ENCODE measurements at places on chromosomes 7 and 10.

DNA sequence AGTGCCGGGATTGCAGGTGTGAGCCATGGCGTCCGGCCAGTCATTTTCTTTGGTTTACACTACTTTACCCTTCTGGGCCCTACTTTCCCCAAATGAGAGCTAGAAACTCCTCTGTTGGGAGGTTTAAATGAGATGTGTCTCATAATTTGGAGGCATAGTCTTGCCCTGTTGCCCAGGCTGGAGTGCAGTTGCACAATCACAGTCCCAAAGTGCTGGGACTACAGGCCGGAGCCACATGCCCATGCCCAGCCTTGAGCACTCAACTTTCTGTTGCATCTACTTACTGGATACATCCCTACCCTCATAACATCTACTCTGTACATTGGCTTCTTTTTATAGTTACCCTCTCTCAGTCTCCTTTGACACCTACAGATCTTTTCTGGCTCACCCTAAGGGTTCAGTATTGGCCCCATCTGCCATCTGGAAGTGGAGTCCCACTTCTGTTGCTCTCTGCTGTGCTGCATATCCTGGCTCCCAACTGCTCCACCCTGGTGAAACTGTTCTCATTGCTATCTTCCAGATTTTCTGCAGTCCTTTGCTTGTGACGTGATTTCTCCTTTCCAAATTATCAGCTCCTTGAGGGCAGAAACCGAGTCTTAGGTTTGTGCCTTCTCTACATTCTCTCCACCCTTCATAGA is 8.4 kb downstream of the EIF4H start:
- DNase-seq, result no peak

DNA sequence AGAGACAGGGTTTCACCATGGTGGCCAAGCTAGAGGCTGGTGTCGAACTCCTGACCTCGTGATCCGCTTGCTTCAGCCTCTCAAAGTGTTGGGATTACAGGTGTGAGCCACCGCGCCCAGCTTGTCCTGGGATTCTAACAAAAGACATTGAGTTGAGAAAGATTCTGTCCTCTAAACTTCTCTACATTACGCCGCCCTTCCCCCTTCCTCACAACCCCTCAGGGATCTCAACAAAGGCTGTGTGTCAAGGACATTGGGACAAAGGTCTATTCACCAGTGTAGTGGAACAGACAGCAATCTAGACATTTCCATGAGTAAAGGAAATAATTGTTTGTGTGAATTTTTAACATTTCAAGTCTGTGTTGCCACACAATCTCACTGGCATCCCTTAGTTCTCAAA is 68.8 kb upstream of the KIF5B start:
- no peak for DNase-seq

- DNase-seq, result no peak
Measured at GRCh38 chr10:127265288-127265687, 68.9 kb upstream of the INSYN2A start.

- no peak for DNase-seq
Measured at GRCh38 chr10:50336140-50336539, 84.8 kb upstream of the ASAH2 start.

DNA sequence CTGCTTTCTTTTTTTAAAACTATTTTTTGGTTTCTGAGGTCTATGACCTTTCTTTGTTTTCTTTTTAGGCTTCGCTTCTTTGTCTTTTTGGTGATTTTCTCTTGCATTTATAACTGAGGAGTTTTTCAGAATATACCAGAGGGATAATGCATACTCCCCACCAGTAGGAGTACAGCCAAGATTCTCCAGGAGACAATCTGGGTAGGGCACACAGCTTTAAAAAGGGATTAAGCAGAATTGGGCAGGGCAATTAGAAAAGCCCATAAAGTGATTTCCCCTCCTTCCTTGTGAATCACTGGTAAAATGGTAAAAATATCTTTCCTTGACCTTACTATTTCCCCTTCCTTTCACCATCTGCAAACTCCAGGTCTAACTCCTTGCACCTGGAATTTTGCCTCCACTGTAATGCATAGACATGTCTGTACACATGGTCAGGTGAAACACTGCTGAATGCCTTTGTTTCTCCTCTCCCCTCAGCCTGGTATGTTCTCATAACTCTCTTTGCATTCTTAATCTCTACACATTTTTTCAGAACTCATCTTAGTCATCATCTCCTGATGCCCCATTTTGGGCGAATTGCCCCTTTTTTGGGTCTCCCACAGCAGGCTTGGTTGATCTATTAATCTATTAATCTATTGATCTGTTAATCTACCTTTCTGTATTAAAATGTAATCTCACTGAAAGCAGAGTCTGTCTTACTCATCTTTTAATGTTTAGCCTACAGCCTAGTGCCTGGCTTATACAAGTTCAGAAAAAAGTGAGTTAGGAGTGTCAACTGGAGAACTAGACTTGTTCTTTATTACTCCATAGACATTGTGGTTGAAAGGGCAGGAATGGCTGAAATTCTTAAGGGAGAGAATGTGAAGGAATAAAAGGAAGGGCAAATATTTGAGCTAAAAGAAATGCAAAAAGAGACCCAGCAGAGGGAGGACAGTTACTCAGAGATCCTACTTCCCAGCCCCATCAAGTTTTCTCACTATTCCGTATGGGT is 64.6 kb downstream of the MDFIC start:
- no peak for DNase-seq

- DNase-seq, result no peak
Measured at GRCh38 chr10:50432211-50433009, 181.1 kb upstream of the ASAH2 start.

DNA sequence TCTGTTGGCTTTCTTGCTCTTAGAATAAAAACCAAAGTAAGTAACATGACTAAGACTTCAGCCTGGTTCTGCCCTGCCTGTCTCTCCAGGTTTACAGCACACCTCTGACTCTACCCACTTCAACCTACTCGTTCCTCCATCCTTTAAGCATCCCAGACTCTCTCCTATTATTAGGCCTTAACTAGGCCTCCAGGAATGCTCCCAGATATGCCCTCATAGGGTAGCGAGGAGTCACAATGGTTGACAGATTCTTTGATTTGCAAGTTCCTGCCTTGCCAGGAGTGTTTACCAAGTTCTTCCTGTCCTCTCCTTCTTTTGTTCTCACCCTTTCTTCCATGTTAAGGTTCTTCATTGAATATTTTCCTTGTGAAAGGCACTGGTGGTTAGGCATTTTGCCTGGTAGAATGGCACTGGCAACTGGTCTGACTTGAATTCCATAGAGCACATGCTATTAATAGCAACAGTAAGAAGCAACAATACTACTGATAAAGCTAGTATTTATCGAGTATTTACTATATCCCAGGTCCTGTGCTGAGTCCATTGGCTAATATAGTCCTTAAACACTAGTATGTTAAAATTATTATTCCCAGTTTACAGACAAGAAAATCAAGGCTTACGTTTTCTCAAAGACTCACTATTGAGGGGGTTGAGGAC is 327.9 kb upstream of the PRKCQ start:
- no peak for DNase-seq

DNA sequence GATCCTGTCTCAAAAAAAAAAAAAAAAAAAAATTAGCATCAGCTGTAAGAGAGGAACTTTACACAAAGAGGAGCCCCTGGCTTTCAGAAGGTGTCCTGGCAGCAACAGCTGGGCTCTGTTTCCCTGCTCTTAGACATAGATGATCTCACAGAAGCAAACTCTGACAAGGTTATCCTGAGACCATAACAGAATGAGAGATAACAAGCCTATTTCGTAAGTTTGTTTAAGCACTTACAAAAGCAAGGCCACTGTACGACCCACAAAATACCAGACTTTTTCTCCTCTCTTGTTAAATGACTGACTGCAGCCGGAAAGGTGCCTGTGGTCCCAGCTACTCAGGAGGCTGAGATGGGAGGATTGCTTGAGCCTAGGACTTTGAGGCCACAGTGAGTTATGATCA is 33.3 kb upstream of the OTUD1 start:
- no peak for DNase-seq

DNA sequence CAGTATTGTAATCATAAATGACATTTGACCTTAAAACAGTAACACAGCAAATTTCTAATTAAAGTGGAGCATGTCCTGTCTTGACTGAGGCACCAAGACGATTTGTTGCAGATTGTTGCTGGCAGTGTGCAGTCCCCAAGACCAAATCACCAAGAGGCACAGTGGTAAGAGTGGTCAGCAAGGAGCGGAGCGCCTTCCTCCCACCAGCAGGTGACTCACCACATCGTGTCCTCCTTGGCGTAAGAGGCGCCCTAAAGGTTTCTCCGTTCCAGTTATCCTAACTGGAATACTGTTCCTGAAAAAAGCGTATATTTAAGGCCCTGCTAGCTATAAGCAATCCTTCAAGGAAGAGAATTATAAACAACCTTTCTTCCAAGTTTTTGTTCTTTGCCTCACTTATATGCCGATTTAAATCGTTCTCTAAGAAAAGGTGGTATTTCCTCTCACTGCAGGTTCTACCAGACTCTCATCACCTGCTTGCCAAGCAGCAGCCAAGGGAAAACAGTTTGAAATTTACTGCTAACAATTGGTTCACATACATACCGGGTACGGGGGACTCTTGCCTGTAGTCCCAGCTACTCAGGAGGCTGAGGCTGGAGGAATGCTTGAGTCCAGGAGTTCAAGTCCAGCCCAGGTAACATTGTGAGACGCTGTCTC is 10.7 kb upstream of the REPIN1 start:
- DNase-seq, result no peak

GRCh38 chr10:122311716-122312115 is 40.6 kb downstream of the BTBD16 start:
- no peak for DNase-seq

- DNase-seq, result no peak
Measured at GRCh38 chr7:83807774-83808173, 158.8 kb upstream of the SEMA3E start.

DNA sequence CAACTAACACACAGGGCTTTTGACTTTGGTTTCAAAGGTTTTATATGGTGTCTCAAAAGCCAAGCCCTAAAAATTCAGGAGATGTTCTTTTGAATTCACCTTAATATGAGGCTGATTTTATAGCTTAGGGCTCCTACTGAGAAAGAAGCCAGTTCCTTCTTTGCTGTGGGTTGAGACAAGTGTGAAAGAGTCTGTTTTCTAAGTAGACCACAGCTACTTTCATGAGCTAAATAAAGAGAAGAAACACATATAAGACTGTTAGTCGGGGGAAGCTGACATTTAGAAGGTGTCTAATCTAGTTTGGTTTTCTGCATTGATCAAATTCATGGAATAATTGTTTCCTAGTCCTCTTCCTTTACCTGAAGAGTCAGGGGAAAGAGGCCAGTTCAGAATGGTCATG is 332.1 kb upstream of the CELF2 start:
- no peak for DNase-seq

Data from HS-5 (cell line).